ENCODE measurements at places on chromosomes 5 and 9.

GRCh38 chr5:175837171-175837699 is 34.1 kb upstream of the CPLX2 start:
- no peak for DNase-seq

DNA sequence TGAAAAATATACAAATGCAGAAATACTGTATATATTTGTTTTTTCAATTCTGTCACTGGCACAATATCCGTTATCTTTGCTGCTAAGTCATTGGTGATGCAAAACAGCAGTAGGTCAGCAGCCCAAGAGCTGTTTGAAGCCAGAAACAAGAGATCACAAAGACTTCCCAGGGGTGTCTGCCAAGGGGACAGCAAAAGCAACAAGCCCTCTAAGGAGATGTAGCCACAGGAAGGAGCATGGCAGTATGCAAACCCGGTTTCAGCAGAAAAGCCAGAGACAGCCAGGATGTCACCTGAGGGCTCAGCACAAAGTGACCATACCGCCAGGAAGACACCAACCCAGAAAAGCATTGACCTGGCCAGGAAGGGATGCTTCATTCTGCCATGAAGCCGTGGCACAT is 241.5 kb downstream of the ARRDC3 start:
- no peak for DNase-seq

- DNase-seq: no peak
These were observed 16.5 kb downstream of the FBXL7 start for GRCh38 chr5:15516486-15516885.

GRCh38 chr5:76622076-76622475 is 1.1 kb downstream of the F2RL2 start:
- no peak for DNase-seq

DNA sequence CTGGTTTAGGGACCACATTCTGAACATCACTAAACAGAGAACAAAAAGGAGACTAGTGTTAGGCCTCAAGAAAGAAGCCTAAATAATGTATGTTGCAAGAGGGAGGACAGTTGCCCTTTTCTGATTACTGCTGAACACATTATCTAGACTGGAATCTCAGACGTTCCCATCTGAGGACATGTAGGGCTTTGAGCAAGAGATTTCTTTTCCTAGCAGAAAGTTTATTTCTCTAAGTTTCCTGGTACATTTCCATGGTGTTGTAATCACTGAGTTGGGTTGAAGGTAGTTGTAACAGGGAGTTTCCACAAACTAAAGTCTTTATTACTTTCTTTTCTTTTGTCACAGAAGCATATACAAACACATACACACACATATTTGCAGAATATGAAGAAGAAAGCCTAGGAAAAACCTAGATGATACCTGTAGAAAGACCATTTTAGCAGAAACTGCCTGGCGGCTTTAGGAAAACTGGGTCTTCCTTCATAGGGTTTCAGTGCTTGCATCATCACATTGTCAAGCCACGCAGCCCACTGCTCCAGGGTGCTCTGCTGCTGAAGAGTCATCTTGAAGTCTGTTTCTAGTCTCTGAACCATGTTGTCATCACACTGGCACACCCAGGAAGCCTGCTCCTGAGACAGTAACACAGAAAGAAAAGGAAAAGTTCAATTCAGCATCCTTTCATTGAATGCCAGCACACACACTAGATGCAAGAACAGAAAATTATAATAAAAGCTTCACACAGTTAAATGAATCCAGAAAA is 269.1 kb downstream of the RFX3 start:
- no peak for DNase-seq

DNA sequence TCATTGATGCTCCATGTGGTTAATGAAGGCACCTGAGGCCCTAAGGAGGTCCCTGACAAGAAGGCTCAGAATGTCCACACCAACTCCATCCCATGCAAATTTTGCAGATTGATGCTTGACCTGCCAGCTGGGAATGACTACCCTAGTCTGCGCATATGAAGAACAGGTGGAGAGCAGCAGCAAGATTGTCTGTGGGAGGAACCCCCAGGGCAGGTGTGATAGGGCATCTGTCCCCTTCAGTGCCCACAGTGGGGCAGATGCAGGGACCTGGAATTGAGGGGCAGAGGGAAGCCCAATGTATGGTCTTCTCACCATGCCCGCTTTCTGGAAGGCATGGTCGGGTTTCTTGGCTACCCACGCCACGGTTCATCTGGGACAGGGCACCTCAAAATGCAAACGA is 79.6 kb downstream of the MACROH2A1 start:
- DNase-seq: no peak

GRCh38 chr9:82109626-82110025 is 121.1 kb downstream of the SPATA31D1 start:
- DNase-seq: no peak

DNA sequence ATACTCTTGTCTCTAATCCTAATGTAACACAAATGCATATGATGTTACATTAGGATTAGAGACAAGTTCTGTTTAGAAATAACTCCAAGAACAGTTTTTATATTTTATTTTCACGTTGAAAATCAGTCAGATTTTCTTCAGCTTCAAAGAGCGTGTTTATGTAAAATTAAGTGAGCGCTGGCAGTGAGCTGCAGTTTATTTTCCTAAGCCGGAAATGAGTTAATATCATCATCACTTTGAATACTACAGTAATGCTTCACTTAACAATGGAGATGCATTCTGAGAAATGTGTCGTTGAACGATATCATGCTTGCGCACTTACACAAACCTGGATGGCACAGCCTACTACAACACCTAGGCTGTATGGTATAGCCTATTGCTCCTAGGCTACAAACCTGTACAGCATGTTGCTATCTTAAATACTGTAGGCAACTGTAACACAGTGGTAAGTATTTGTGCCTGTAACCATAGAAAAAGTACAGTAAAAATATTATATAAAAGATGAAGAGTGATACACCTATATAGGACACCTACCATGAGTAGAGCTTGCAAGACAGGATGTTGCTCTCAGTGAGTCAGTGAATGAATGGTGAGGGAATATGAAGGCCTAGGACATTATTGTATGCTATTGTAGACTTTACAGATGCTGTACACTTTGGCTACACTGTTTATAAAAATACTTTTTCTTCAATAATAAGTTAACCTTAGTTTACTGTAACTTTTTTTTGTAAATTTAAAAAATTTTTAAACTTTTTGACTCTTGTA is 65.9 kb upstream of the C5orf46 start:
- no peak for DNase-seq

DNA sequence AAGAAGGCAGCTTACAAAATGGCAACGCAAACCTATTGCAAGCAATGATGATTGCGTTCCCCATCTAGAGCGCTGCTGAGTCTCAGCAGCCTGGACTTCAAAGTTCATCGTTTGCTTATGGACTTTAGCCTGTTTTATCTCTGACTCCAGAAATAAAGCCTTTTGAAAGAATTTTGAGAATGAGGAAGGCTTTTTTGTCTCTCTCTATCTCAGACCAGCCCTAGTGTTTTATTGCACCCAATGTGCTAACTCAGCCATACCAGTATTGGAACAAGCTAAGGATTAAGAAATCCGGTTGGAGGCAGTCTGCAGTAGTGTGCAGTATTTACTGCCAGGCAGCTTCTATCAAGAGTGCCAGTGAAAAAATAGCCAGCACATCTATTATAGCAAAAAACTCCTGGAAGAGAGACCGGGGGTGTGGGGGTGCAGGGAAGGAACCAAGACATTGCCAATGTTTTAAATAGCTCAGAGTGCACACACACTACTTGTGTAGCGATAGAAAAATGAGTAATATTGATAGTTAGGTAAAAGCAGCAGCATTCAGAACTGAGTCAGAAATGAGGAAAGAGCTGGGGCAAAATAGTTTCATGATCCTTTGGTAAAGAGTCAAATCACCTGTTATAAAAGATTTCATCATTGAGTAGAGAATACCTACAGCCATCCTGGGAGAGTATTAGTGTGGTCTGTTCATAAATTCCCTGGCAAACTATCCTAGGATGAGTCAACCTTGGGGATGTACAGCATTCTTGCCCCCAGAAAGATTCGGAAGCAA is 219.0 kb downstream of the ZNF608 start:
- DNase-seq: no peak

GRCh38 chr5:95519151-95519550 is 35.6 kb downstream of the SKIC3 start:
- DNase-seq: no peak

GRCh38 chr5:33701251-33701650 is 190.5 kb downstream of the ADAMTS12 start:
- no peak for DNase-seq

DNA sequence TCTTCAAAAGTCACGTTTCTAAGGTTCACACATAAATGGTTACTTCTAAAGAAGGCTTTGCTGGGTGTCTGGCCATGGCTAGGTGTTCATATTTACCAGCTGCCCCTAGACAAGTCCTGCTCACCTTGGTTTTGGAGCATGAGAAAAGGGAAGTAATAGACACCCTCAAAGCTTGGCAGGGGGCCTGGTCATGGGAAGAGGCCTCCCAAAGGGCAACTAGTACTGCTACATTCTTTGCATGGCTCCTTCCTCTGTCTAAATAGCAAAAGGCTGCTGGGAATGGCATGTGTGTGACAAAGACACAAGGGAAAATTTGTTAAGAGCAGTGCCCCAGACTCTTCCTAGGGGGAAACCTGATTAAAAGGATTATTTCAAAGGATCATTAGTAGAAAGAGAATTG is 93.4 kb downstream of the NRG2 start:
- no peak for DNase-seq

DNA sequence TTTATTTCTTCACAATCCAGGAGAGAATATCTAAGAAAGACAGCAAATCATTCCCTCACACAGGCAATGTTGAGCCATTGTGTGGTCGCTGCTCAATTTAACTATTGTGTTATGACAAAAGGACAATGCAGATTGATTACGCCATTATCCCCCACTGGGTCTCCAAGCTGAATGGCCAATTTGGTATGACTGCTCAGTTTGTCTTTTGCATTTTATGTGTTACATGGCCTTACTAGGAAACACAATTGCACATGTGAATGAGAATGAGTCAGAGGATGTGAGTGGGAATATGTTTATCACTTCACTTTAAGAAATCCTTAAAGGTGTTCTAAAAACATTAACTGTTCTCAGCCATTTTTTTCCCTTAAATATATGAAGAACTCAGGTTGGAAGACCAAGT is 108.3 kb downstream of the FAM174A start:
- DNase-seq: no peak

GRCh38 chr9:137458194-137459151 is 661 bp downstream of the NSMF start:
- no peak for DNase-seq

DNA sequence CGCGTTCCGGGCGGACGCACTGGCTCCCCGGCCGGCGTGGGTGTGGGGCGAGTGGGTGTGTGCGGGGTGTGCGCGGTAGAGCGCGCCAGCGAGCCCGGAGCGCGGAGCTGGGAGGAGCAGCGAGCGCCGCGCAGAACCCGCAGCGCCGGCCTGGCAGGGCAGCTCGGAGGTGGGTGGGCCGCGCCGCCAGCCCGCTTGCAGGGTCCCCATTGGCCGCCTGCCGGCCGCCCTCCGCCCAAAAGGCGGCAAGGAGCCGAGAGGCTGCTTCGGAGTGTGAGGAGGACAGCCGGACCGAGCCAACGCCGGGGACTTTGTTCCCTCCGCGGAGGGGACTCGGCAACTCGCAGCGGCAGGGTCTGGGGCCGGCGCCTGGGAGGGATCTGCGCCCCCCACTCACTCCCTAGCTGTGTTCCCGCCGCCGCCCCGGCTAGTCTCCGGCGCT is at the start of gene DAPK1:
DAPK1 (plus strand) TSS at position 264 of the 442 bp plus-strand sequence. CDS start 1,211 bp downstream, outside the sequence.
- DNase-seq: peak; percentile 33

- no peak for DNase-seq
These were observed 256.3 kb downstream of the SMARCA2 start for GRCh38 chr9:2271426-2271825.

- no peak for DNase-seq
These were observed 8.5 kb downstream of the CHSY3 start for GRCh38 chr5:129912601-129913255.

DNA sequence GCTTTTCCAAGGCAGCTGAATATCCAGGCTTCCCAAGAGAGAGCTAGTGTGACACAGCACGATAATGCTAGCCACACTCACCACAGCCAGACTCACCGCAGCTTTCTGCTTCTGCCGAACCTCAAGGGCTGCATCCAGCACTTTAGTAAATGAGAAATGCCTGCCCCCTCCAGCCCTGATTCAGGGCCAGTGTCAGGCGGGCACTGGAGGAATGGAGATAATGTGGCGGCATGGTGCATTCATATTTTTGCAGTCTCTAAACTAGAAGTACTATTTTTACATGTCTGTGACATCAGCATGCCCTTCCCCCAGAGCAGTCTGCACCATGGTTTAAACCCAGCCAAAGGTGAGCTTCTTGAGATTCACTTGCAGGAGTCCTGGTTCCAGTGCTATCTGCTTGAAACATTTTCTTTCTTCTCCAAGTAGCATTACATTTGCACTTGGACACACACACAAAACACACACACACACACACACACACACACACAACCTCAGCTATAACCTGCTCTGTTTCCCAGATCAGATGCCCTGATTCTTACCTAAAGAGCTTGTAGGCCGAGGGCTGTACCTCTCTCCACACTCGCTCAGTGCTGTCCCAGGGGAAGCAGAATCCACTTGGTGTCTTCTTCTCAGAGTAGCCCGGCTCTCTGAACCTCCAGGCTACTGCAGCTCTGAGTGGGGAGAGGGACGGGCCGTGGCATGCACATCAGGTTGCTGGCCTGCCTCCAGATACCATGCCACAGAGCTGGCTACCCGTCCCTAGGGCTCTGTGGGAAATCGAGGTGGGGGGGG is at the start of gene FGF1:
FGF1 (minus strand) TSS at position 673 of the 792 bp plus-strand sequence. CDS start 71,963 bp downstream, outside the sequence.
- no peak for DNase-seq

DNA sequence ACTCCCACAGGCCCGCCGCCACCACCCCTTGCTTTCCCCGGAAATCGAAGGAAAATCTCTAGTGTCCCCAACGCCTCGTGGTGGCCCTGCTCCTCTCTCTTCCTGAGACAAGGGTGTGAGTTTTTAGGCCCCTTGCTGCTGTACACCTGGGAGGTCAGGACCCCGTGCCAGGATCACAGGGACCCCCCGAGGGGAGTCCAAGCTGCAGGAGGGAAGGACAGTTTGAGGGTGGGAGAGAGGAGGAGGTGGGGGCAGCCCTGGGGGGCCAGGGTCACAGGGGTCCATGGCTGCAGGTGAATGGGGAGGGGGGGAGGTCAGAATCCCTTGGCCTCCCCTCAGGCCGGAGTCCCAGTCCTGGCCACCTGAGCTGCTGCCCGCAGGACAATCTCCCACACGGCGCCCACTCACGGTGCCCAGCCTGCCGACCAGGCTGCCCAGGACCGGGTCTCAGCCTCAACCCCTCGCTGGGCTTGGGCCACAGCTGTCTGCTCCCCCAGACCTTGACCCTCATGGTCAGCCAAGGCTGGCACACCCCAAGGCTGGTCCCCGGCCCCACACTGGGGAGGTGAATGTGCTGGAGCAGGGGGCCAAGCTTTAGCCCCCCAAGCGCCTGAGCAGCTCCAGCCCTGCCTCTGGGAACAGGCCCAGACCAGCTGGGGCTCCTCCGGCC is 19.9 kb downstream of the TPPP start:
- DNase-seq: no peak

DNA sequence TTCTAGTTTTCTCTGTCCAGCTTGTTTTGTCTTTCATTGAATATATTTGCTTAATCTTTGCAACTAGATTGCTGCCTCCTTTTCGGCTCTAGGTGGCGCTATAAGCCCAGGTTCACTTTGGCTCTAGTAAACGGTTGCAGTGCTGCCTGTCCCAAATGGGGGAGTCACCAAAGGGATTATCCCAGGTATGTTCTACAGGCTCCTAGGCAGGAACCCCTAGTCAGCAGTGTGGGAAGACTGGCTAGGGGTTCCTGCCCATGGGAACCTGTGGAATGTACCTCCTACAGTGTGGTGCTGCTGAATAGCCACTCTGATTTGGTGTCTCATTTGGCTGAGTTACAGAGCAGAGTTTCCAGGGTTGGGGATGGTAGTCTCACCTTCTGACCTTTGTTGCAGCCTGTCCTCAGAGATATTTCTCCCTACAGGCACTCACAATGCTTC is 85.2 kb downstream of the ARSB start:
- DNase-seq: no peak

GRCh38 chr5:7801891-7802614 is 48.9 kb downstream of the CFAP90 start:
- DNase-seq: peak; percentile 42

All from C1 segment of cervical spinal cord (tissue), 14 donors.